Immature natural killer cell (primary cell): ENCODE measurements at places on chromosomes 7 and 10.
A peak's percentile ranks its signal among the peaks of the same experiment; 100 is the strongest.

DNA sequence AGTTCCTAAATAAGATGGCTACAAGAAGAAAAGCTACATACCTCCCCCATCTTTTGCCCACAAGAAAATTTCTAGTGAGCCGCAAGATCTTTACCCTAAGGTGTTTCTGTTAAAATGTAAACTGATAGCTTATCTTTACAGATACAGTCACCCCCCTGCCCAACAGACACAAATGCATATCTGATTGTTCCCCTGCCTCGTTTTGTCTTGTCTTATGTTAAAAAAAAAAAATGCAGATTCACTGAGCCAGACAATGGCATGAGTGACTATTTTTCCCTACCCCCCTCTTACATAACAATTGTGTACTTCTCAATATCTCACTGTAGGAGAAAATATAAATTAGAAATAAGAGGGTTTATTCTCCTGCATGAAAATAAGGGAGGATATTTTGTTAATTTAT is 8.5 kb downstream of the ZNF138 start:
- no peak for DNase-seq
- H3K4me3 ChIP-seq = no peak overlapping the region
- H3K27ac ChIP-seq = no peak overlapping the region
- H3K4me1 ChIP-seq = peaks cover 13% of the 10 kb centered on the region
- H3K36me3 ChIP-seq = peaks cover 12% of the 10 kb centered on the region
- H3K27me3 ChIP-seq = no peaks in the 10 kb centered on the region

DNA sequence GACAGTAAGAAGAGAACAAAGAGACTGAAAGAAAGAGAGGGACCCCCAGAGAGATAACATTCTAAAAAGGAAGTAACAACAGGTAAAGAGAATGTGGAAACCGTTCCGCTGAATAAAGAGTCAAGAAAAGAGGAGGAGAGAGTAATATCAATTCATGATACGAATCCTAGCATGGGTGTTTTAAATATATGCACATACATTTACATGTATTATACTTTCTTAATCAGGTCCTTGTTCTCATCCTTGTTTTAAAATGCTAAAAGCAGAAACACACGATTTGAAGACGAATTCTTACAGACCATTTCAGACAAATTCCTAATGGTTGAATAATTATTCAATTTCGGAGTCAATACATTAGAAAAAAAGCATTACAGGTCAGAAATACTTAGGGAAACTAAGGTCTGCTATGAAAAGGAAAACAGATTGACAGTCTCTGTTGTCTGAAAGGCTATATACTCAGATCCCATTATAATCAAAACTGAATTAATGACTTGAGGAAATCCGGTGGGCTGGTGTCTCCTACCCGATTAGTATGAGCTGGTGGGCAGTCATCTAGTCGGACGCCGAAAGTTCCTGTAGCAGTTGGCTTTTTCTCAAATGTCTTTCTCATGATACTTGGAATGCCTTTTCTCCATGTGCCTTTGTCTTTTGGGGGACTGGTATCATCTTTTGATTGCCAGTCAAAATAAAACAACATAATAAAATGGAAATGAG is 127.3 kb downstream of the ARHGAP21 start:
- H3K27me3 ChIP-seq = no peaks in the 10 kb centered on the region
- no peak overlapping the region for H3K4me3 ChIP-seq
- DNase-seq = no peak

GRCh38 chr7:141039376-141039775 is 24.6 kb upstream of the MRPS33 start:
- peaks cover 4% of the 10 kb centered on the region for H3K36me3 ChIP-seq
- no peak overlapping the region for H3K27ac ChIP-seq
- DNase-seq = no peak
- H3K27me3 ChIP-seq = peaks cover 4% of the 10 kb centered on the region

DNA sequence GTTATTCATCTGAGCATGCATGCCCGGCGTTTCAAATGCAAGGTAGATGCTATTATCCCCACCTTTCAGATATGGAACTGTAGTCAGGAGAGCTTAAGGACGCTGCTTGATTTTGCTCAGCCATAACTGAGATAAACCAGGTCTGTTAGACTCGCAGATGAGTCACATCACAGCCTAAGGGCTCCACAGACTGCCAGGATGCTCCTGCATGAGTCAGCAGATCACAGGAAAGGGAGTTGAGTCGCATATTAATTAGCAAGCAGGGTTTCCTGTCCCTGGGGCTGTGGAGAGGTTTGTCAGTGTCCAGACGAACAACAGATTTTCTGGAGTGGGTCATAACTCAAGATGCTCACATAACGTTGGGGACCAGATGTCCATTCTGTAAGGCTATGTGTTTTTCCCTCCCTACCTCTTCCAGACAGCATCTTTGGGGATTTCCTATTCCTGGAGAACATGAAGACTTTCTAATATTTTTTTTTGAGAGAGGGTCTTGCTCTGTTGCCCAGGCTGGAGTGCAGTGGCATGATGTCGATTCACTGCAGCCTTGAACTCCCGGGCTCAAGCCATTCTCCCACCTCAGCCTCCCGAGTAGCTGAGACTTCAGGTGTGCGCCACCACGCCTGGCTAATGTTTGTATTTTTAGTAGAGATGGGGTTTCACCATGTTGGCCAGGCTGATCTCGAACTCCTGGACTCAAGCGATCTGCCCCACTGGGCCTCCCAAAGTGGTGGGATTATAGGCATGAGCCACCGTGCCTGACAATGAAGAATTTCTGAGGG is 36.7 kb downstream of the PFKFB3 start:
- H3K27me3 ChIP-seq = no peaks in the 10 kb centered on the region
- no peak overlapping the region for H3K4me3 ChIP-seq
- H3K27ac ChIP-seq = peak overlapping the region; percentile 49
- DNase-seq = peak; percentile 17
- peaks cover 14% of the 10 kb centered on the region for H3K36me3 ChIP-seq

GRCh38 chr7:37142958-37143357 is 305.7 kb downstream of the ELMO1 start:
- H3K27ac ChIP-seq = peak overlapping the region; percentile 41
- no peak for DNase-seq
- H3K4me1 ChIP-seq = peaks cover 18% of the 10 kb centered on the region
- H3K36me3 ChIP-seq = peaks cover 17% of the 10 kb centered on the region

GRCh38 chr10:115829521-115830205 is 443.3 kb downstream of the GFRA1 start:
- H3K36me3 ChIP-seq = peaks cover 4% of the 10 kb centered on the region
- no peaks in the 10 kb centered on the region for H3K4me1 ChIP-seq
- no peak overlapping the region for H3K4me3 ChIP-seq
- no peak for DNase-seq

DNA sequence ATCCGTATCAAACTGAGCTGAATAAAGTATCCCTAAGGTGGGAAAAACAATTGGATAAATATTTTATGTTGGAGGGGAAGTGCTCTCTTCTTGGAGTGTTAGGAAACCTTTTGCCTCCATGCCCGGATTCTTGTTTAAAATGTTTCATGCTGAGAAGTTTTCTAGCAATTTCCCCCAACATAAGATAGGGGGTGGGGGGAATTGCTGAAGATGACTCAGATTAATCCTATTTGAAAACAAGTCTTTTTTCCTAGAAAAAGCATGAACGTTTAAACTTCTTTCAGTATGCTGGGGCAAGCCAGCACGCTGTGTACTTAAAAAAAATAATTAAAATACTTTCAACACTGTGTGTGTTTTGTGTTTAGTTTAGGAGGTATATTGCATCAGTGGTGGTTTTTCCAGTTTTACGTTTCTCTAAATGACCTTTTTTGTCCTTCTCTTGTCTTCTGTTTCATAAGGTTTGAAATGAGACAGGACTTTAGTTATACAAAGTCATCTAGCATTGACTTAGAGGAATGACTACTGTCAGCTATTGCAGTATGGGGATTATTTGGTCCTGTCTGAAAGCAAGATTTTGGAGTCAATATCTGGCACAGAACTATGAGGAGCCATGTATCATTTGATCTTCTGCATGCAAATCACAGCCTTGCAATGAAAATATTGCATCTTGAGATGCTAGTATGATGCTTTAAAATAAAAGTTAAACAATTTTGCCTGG is 295.9 kb downstream of the GATA3 start:
- peaks cover 8% of the 10 kb centered on the region for H3K36me3 ChIP-seq
- no peaks in the 10 kb centered on the region for H3K4me1 ChIP-seq
- no peak for DNase-seq
- H3K27me3 ChIP-seq = no peaks in the 10 kb centered on the region
- no peak overlapping the region for H3K4me3 ChIP-seq

- no peak overlapping the region for H3K27ac ChIP-seq
- no peaks in the 10 kb centered on the region for H3K36me3 ChIP-seq
- peaks cover 2% of the 10 kb centered on the region for H3K27me3 ChIP-seq
- no peak overlapping the region for H3K4me3 ChIP-seq
Observed at GRCh38 chr10:4434516-4435071, 391.4 kb upstream of the AKR1E2 start.

DNA sequence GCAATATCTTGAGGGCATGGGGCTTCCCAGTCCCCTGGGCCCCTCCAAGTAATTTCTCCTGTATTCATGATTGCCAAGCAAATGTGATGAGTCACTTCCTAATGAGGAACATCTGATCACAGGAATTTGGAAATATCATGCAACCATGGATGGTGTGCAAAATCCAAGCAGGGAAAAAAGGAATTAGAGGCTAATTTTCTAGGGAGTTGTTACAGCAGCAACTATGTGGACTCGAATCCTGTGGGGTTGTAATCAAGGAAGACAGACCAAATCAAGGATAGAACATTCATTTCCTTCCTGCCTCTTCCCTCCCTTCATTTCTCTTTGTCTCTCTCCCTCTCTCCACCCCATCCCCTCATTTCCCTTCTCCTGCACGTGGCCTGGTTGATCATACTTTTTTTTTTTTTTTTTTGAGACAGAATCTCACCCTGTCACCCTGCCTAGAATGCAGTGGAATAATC is 23.9 kb upstream of the AGFG2 start:
- H3K27me3 ChIP-seq = peaks cover 8% of the 10 kb centered on the region
- H3K36me3 ChIP-seq = no peaks in the 10 kb centered on the region
- no peak overlapping the region for H3K27ac ChIP-seq
- no peak for DNase-seq
- H3K4me3 ChIP-seq = no peak overlapping the region

- no peaks in the 10 kb centered on the region for H3K36me3 ChIP-seq
- no peak overlapping the region for H3K27ac ChIP-seq
- H3K27me3 ChIP-seq = peaks cover 1% of the 10 kb centered on the region
- peaks cover 20% of the 10 kb centered on the region for H3K4me1 ChIP-seq
Observed at GRCh38 chr10:48363617-48364355, 57.3 kb downstream of the MAPK8 start.

GRCh38 chr10:129562487-129562886 is 95.4 kb downstream of the MGMT start:
- peaks cover 8% of the 10 kb centered on the region for H3K4me1 ChIP-seq
- H3K27ac ChIP-seq = peak overlapping the region; percentile 40
- no peak overlapping the region for H3K4me3 ChIP-seq
- H3K27me3 ChIP-seq = peaks cover 3% of the 10 kb centered on the region

GRCh38 chr7:108270385-108271015 is 140.3 kb upstream of the LAMB4 start:
- H3K4me3 ChIP-seq = no peak overlapping the region
- H3K4me1 ChIP-seq = no peaks in the 10 kb centered on the region
- no peak overlapping the region for H3K27ac ChIP-seq
- DNase-seq = no peak
- no peaks in the 10 kb centered on the region for H3K36me3 ChIP-seq
- H3K27me3 ChIP-seq = peaks cover 2% of the 10 kb centered on the region

GRCh38 chr10:112946649-112947048 is 3.4 kb upstream of the TCF7L2 start:
- H3K36me3 ChIP-seq = no peaks in the 10 kb centered on the region
- no peak for DNase-seq
- peaks cover 12% of the 10 kb centered on the region for H3K27me3 ChIP-seq

GRCh38 chr7:134844200-134844599 is 64.8 kb downstream of the CALD1 start:
- H3K36me3 ChIP-seq = no peaks in the 10 kb centered on the region
- no peaks in the 10 kb centered on the region for H3K4me1 ChIP-seq
- no peak overlapping the region for H3K27ac ChIP-seq
- H3K4me3 ChIP-seq = no peak overlapping the region

DNA sequence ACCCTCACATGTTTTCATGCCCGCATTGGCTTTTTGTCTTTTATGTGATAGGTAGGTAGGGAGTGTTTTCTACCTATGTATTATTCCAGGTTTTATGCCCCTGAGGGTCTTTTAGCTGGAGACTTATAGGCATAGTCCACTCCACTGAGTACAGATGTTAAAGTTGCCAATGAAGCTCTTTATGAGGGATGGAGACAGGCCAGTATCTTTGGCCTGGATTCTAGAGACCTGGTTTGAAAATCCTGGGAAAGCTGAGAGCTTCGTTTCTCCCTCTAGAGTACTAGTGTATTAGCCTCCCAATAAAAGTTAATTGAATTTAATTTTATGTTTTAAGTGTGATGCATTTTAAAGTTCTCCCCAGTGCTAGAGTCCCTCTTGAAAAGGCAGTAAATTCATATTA is 854.1 kb downstream of the LRMDA start:
- H3K27ac ChIP-seq = no peak overlapping the region
- H3K4me3 ChIP-seq = no peak overlapping the region
- no peaks in the 10 kb centered on the region for H3K36me3 ChIP-seq
- H3K27me3 ChIP-seq = no peaks in the 10 kb centered on the region
